ENCODE measurements at places on chromosomes 1 and 21. TPM values are rescaled to one million over a fixed set of nuclear protein-coding genes. Genes with fewer than 3 reads are reported as not detected.

- peak; percentile 18 for DNase-seq
Observed at GRCh38 chr1:71233645-71234044, 152.8 kb upstream of the ZRANB2 start.

DNA sequence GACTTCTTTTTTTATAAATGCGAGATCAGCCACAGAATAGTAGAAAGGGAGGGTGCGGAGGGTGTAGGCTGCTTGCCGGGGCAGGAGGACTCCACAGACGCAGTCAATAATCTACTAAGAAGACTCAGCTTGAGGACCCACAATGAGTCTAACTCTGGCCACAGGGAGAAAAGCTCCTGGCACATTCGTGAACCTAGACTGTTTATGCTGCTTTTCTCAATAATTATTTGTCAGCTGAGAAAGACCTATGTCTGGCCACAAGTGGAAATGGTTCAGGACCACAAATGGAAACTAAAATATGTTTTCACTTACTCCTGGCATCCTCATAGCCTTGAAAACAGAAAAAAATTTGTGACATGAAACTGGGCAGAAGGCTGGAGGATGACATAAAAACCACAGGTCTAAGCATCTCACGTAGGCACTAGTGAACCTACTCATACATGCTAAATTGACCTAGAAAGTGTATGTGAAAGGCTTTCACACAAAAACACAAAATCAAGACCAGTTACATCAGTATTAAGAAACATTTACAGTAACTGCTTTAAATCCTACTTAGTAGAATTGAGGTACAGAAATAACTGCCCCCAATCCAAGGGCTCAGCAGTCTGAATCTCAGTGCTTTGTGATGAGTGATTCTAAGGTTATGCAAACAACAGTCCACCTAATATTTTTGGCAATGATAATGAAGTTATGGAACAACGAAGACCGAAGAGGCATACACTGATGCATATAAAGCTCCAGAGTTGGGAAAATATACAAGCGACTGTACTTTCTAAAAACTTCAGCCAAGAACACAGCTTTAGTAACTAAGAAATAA is 159.5 kb downstream of the SLC45A1 start:
- peak; percentile 76 for DNase-seq

DNA sequence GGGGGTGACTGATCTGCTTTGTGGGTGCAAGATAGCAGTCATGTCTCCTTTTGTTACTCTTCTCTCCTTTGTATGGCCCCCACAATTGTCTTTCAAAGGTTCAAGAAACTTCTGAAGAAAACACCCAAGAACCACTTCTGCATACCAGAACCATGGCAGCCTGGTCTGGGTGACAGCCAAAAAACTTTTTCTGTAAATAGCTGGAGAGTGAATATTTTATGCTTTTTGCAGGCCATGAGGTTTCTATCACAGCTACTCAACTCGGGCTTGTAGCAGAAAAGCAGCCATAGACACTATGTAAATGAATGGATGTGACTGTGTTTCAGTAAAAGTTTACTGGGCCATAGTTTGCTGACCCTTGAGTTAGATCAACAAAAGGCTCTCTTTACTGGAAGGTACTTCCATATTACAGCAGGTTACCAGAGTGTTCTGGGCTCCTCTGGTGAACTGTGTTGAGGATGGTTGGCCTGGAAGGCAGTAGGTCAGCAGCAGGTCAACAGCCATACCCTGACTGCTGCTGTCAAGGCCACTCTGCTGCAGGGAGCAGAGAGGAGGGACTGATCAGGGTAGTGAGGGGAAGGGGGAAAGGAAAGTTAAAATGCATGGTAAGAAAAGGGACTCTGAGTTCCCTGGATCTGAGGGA is 116.4 kb downstream of the GDAP2 start:
- peak; percentile 68 for DNase-seq

DNA sequence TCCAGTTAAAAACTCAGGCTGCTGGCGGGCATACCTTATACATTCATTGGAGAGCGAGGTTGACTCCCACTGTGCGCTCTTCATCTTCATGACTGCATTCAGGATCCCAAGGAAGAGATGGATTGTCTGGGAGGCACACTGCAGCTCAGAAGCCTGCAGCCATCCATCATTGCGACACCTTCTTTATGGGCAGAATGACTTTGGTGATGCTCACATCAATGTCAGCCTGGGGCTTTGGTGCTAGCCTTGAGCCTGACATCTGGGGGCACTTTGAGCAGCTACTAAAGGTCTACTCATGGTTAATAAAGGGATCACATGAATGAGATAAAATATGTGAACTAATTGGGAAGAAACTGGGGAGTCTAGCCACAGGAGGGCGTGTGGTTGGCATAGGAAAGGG is 229.3 kb downstream of the PRDM2 start:
- DNase-seq = no peak

GRCh38 chr1:38803647-38804046 is 55.9 kb downstream of the RRAGC start:
- DNase-seq = peak; percentile 6

DNA sequence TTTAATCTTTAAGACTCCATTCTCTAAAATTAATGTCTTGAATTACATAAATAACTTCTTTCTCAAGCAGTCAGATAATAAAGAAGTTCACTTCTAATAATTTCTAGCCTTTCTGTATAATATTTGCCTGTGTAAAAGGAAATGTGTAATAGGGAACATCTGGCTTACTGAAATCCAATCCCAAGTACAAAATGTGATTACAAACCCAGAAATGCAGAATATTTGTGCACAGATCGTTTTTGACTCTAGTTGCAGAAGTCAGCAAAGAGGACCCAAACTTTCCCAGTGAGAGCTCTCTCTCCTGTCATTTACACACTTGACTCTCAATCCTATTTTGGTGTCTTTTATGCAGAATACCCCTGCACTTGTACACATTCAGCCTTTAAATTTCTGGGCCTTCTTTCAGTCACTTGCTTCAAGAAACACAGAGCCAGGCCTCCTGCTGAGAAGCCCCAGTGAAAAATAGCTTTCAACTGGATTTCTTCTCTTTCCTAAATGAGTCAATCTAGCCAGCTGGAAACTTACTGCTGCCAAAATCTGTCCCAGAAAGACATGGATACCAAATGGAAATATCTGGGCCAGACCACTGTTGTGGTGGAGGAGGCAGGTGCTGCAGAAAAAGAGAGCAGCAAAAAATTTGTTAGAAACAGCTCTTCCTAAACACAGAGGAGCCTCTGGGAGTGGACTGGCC is 68.5 kb upstream of the ADAM30 start:
- DNase-seq = peak; percentile 81

DNA sequence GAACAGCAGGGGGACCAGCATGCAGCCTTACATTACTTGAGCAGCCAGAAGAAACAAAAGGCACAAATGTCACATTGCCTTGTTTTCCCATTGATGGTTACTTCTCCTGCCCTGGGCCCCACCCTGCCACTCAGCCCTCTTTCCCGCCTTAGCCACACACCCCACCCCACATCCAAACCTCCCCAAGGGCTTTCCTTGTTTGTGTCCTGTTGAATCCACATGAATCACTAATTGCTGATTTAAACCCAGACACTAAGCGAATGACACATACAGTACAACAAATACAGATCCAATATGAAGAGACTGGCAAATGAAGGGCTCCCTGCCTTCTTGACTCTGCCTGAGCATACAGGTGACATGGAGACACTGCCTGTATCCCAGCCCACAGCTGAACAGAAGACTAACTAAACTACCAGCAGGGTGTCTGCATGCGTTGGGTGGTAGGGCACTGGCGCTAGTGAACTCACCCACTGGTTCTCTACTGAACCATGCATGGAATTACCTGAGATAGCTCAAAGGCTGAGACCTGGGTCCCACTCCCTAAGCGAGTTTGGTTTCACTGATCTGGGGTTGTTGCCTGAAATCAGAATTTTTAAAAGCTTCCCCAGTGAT is 3.1 kb downstream of the IGSF3 start:
- DNase-seq = no peak

DNA sequence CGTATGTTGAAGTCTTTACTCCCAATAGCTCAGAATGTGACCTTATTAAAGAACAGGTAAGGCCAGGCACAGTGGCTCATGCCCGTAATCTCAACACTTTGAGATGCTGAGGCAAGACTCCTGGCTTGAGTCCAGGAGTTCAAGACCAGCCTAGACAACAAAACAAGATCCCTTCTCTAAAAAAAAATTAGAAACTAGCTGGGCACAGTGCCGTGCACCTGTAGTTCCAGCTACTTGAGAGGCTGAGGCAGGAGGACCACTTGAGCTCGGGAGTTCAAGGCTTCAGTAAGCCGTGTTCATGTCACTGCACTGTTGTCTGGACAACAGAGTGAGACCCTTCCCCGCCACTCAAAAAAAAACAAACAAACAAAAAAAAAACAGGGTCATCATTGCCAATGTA is 171.3 kb downstream of the RERE start:
- DNase-seq = no peak

- DNase-seq = peak; percentile 98
Observed at GRCh38 chr1:198657550-198658064, 18.8 kb downstream of the PTPRC start.

DNA sequence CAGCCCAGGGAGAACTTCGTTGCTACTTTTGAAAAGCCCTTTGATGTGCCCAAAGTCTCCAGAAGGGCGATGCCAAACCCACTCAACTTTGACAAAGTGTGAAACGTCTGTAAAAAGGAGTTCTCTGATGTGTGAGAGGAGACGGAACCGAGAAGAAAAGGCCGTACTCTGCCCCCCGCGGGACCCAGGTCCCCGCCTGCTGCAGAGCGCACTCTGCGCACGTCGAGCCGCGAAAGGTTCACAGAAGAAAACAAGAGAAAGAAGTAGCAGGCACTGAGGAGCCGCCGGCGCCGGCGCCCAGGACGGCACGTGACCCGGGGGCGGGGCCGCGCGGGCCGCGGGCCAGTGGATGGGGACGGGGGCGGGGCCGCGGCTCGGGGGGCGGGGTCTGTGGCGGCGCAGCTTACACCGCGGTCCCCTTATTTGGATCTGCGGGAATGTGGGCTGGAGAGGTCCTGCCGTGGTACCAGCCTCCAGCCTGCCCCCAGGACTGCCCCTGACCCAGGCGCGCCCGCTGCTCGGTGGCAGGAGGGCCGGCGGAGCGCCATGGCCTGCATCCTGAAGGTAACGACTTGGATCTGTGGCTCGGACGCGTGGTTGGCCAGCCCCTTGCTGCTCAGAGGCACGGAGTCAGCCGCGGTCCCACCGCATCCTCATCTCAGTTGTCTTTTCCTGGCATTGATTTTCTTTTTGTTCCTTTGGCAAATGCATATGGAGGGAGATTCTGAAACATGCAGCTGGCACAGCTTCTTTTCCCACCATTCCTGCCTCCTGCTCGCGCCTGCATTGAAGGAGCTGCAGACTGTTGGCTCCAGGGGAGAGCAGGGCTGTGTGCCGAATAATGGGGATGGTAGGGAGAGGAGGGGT is at the start of gene ST6GALNAC3:
Gene ST6GALNAC3, plus strand, starts transcription at position 426 of the 867 bp plus-strand sequence.
- DNase-seq = peak; percentile 47

GRCh38 chr1:31784356-31785019 is 20.3 kb upstream of the ADGRB2 start:
- DNase-seq = no peak

DNA sequence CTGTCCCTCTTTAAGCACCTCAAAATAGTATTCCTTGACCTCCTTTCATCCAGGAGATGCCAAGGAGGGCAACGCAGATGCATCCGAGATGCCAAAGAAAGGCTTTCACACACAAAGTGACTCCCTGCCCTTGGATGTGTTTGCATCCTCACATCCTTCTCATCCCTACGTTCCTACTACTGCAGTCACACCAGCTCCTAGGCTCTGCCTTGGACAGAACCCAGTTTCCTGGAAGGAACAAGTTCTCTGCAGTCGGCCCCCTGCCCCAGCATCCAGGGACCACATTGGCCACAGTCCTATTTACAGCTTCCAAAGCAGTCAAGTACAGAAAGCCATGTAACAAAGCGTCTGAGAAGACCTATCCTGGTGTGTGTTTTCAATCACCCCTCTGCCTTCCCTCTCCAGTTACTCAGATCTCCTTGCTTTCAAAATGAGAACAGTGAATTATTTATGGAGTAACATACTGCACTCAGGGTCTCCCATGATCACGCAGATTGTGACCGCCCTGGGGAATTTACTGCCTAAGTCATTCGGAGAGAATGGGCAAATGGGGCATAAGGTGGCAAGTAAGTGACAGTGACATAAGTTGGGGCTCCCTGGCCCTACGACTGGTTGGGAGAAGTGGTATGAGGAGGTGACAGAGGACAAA is 21.8 kb upstream of the SRP9 start:
- DNase-seq = no peak

DNA sequence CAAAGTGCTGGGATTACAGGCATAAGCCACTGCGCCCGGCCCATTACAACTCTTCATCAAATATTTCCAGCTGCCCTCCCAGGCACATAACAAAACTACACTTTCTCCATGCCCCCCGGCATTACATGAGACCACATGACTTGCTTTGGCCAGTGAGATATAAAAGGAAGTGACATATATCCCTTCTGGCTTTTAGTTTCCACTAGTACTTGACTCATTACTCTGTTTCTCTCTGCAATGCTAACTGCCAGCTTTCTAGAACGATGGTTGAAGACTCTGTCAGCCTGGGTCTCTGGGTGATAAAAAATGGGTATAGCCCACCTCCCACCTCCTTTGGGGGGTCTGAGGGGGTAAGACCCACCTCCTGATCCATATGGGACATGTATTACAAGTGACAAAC is 24.2 kb downstream of the ABL2 start:
- DNase-seq = no peak

DNA sequence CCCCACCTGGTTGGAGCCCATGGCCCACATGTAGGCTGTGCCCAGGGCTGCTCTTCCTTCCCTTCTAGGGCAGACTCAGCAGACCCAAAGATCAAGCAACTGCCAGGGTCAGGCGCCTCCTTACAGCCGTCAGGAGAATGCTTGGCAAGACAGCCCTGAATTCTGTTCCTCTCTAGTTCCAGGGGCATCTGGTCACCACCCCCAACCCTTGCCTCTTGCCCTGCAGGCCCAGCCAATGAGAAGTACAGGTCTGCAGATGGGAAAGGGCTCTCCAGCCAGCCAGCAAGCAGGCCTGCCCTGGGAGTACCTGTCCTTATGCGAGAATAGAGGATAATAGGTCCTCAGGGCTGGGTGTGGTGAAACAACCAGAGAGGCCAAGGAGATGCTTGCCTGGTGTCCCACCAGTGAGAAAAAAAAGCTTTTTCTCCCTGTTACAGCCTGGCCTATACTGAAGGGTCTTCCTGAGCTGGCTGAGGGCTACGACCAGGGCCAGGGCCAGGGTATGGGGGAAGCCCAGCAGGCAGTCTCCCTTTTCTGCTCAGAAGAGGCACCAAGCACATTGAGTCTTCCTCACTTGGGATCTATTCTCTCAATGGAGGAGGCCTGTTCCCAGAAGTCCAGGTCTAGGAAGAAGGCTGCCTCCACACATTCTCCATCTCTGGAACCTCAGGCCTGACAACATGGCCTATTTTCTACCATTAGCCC is 31.4 kb downstream of the NAV1 start:
- no peak for DNase-seq

DNA sequence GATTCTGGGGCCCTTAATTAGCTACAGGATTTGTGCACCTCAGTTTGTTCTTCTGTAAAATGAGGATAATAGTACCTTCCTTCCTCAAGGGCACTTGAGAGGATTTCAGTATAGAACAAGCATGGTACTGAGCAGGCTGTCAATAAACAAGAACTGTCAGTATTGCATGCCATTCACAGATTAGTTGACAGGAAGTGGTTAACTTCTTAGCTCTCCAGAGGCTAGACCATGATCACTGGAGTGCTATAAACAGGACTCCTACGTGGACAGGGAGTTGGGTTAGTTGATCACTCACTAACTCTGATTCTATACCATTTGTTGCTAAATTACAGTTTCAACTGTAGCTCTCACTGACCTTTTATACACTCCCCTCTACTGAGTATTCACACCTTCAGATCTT is 126.2 kb upstream of the DAB1 start:
- no peak for DNase-seq

ANGPTL1 gene
- 0.03 TPM for polyA plus RNA-seq

KIF14 gene
- 2.3 TPM for polyA plus RNA-seq

GJA4 gene
- not detected for polyA plus RNA-seq

NID1 gene
- polyA plus RNA-seq = 80.8 TPM

TRIM46 gene
- polyA plus RNA-seq = 6.9 TPM

SCCPDH gene
- polyA plus RNA-seq = 22.9 TPM
